Astrocyte of the cerebellum (primary cell): ENCODE measurements at places on chromosomes 6 and 20.

DNA sequence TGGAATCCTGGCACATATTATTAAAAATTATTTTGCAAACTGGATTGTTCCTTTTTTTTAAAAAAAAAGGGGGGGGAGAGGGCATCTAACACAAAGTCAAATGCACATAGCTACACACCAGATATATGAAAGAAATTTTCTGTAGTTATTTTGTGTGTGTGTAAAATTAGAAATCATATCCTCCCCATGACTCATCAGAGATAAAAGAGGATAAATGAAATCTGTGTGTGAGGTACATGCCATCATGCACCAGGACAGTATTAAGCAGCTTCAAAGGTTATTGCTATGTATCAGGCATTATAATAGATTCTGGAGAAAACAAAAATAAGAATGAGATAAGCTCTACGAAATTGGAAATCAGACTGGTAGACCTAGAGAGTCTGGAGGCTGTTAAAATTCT is 5.2 kb downstream of the BTBD9 start:
- DNase-seq, result no peak

DNA sequence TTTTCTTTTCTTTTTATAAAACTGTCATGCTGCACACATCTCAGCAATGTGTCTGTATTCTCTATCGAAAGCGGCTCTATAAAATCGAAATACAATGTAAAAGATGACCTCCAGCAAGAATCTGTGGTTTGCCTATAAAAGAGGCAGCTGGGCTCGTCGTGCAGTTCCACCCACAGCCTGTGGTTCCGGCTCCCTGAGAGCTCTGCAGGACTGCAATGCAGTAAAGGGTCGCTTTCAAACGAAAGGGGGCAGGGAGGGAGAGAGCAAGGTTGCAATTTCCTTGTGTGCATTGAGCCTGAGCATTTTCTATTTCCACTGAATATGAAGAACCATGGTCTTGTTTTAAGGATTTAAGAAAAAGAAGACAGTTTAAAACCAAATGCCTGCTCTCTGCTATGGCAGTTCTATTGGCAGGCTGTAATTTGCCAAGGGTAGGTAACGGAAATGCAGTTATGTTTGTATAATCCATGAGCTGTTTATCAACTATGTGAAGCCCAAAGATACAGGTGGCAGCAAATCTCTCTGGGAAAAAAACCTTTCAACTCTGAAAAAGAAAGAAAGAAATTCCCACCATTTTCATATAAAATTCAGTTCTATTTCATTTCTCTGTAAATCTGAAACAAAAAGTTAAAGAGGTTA is 236.5 kb downstream of the HACE1 start:
- no peak for DNase-seq

DNA sequence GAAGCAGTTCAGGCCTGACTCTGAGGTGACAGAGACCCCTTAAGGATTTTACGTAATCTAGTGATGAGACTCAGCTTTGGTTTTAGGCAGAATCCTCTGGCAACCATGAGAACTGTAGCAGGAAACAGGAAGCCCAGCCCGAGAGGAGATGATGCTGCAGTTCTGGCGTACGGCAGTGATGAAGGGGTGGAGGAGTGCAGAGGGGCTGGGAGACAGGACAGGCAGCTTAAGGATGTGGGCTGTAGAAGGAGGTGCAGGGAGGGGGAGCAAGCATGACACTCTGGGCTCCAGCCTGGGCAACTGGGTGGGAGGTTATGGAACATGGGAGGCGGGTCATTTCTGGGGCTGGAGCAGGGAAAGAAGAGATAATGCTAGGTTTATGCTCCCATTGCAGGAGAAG is 67.1 kb downstream of the LRFN2 start:
- DNase-seq, result no peak

- DNase-seq, result no peak
Measured at GRCh38 chr6:7637533-7637932, 47.5 kb downstream of the SNRNP48 start.

DNA sequence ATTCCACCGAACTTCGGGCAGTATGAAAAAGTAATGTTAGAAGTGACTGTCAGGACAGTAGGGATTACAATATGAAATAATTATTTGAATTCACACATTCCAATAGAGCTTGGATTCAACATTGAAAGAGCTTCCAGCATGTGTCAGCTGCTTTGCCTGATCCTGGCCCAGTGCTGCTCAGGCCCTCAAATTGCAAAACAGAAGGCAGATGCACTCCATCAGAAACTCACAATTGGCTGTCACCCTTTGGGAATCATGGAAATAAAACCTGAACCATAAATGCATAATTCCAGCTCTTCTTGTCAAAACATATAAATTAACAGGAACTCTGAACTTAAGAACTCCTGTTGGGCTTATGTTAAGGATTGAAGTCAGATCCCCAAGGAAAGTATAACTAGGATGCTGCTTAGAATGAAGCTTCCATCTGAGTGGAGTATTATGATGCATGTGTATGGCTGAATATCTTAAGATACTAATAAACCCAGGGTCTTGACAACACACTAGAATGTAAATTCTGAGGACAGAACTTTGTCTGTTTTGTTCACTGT is 1.8 kb upstream of the NDUFAF4 start:
- DNase-seq, result no peak

DNA sequence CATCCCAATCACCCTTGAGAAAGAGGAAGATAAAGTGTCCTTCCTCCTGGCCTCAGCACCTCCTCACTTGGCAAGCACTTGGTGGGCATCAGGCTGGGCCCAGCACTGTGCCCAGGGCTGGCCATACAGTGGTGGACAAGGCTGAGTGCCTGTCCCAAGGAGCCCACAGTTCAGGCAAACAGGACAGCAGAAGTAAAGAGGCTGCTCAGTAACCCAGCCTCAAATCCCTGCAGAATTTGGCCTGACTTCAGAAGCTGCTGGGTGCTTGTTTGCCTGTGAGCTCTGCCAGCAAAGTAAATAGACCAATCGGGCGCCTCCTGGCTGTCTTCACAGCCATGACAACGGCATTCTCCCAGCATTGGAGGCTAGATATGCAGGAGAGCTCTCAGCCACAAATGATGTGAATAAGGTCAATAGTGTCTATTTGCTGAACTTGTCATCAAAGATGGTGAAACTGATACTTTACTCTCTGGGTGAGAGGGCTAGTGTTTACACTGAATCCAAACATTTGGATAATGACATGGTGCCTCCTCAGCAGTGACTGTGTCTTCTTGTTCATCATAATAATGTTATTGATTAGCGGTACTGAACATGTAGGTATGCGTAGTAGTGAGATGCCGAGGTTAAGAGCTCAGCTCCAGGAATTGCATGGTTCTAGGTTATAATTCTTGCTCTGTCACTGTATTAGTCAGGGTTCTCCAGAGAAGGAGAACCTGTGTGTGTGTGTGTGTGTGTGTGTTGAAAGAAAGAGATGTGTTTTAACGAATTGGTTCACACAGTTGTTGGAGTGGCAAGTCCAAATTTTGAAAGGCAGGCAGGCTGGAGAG is 36.9 kb upstream of the FANCE start:
- peak; percentile 91 for DNase-seq

DNA sequence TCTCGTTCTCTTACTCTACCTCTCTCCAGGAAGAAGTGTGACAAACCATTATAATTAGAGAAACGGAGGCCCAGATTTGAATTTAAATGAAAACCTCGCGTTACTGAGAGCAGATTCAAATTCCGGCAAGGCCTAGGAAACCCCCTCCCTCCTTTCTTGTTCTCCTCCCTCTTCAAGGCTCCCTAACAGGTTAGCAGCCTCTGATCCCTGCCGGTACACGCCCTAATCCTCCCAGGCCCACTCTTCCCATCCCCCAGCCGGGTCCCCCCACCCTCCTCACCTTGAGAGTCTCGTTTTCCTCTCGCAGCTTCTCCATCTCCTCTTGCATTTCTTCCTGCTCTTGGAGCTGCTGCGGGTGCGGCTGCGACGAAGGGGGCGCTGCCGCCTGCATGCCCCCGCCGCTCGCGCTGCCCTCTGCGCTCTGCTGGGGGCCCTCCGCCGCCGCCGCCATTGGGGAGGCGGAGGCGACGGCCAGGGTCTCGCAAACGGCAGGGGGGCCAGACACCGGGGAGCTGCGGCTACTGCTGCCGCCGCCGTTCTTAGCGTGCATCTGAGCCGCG is 3.8 kb downstream of the MTCL3 start:
- DNase-seq, result no peak

GRCh38 chr20:19961293-19961692 is 55.9 kb upstream of the NAA20 start:
- DNase-seq, result no peak

DNA sequence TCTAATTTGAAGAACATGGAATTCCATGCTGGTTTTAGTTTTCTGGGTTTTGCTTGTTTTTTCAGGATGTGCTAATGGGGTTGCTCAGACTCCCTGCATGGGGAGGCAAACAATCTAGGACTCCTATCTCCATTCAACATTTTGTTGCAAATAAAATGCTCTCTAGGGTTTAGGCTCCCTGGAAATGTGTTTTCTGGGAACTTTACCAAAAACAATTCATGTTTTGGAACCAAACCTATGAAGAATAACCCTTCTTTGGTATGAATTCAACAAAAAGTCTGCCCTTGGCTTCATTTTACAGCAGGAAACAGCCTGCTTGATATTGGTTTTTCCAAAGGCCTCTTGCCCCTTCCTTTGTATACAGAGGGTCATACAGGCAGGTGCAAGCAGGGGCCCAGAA is 217.7 kb downstream of the FOXA2 start:
- DNase-seq, result no peak

GRCh38 chr20:25042531-25043498 is 15.1 kb downstream of the ACSS1 start:
- DNase-seq, result no peak

DNA sequence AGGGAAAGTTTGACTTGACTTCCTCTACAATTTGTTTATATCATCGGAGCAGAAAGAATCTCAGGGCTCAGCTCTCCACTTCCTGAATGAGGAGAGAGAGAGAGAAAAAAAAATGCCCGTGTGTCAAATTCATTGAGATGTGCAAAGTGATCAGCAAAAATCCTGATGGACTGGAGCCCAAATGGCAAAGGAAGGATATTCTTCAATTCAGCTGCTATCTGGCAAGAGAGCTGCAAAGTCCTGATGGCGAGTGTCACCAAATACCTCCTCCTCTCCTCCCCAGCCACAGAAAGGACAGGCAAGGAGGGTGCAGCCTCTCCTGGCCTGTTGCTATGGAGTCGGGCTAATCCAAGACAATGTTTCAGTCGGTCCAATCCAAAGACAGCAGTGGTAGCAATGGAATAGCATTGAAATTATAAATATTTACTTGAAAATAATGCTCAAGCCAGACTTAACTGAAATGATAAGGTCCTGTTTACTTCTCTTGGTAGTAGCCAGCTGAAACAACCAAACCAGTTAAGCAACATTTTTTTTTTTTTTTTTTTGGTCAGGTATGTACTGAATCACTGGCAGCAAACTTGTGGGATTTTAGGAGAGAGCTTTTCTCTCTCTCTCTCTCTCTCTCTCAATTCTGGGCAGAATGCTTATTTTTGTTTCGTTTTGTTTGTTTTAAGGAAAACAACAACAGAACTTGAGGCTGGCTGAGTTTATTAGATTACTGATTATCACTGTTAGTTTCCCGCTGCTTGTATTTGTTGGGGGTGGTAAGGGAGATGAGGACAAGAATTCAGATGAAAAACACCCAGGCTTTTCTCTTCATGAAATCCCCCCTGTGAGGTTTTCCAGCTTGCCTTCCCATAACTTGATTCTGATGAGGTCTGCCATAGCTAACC is 204.2 kb downstream of the BCAS1 start:
- DNase-seq, result no peak

DNA sequence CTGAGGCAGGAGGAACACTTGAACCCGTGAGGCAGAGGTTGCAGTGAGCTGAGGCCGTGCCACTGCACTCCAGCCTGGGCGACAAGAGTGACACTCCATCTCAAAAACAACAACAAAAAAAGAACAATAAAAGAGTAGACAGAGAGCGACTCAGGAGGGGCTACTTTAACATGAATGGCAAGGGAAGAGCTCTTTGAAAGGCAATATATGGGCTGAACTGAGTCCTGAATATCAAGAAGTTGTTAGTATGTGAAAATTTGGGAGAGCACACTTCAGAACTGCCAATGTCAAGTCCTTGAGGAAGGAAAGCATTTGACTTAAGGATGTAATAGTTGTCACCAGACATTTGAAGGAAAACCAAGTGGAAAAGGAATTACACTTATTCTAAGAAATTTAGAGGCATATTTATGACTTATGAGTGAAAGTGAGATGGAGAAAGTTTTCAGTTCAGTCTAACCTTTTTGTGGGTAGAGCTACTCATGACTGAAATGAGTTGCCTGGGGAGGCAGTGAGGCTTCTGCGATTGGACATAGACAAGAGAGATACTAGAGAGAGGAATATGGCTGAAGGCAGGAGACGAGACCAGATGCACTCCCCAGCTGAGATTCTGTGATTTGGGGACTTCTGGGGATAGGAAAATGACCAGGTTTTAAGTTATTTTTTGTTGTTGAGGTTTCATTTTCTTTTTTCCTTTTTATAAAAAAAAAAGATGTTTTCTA is 48.6 kb upstream of the SLC16A10 start:
- no peak for DNase-seq

DNA sequence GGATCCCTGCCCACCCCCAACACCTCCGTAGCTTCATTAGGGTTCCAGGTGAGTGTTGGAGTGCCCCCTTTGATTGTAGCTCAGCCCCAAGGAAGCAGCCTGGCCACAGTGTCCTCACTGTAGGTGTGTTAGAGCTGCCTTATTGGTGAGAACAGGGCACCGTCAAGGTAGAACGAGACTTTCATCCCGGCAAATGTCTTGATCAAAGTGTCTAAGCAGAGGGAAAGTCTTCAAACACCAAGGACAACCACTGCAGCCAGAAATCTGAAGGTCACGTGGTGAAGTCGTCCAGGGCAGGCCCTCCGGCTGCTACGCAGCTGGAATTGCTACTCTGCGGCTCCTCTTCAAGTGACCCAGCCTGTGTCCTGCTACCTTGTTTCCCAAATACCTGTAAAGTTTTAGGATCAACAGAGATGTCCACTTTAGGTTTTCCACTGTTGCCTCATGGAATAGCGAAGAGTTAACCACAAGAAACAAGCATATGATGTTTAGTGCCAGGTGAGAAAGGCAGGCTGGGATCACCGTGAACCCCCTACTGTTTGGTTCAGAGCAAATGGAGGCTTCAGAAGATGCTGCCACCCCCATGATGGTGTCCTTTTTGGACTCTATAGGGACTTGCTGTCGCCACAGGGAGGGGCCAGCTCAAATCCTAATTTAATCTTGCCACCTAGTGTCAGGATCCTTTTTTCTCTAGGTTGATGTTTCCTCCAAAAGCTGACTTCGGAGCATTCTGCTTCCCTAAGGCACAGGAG is 1.7 kb upstream of the DLL1 start:
- no peak for DNase-seq

GRCh38 chr6:97189767-97190166 is 93.2 kb downstream of the MMS22L start:
- peak; percentile 43 for DNase-seq

- no peak for DNase-seq
Measured at GRCh38 chr20:63159826-63160640, 55.9 kb downstream of the YTHDF1 start.
